ENCODE measurements at places on chromosomes 1 and 21.

GRCh38 chr1:237227476-237227875 lies 185.5 kb downstream of the RYR2 start:
- no peak for DNase-seq

DNA sequence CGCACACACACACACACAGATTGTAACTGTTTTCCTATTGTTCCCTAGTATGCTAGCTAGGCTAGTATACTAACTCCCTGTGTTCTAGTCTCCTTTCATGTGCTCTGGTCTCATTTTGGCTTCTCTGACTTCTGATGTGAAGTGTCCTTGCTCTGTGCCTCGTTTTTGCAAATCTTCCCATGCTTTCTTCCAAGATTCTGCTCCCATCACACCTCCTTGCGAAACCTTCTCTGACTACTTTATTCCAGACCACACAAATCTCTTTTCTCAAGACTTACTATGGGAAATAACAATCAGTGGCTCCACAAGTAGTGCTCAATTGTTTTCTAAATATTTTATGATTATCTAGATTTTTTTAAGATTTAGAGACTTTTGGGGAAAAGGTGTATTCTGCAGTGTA lies 10.3 kb downstream of the PRRX1 start:
- no peak for DNase-seq

- DNase-seq: no peak
Observed at GRCh38 chr1:234686035-234686434, 76.1 kb upstream of the IRF2BP2 start.

- peak; percentile 94 for DNase-seq
Observed at GRCh38 chr1:229507951-229508822, at the start of gene NUP133. Gene NUP133 (minus strand): TSS chr1:229508341. CDS start chr1:229508249, 92 bp downstream.

DNA sequence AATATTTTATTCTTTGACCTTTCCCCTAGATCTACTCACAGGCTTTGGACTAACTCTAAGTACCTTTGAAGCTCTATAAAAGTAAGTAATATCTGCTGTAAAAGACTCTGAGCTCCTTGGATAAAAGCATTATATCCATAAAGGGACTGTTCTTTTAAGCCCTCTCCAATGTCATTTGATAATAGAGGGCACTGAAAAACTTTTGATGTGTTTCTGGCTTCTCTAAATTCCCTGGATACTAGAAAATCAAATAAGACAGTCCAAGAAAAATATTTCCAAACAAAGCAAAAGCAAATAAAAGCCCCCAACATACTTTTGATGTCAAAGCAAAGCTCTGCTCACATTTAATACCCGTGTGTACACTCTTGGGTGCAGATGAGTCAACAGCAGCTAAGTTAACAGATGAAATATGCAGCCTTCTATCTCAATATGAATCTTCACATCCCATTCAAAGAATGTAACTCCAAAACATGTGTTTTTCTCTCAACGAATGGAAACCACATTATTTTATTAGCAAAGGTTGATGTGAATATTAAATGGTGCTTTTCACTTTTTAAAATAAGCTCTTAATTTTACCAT lies 230.3 kb downstream of the CENPF start:
- DNase-seq: no peak

GRCh38 chr1:211699059-211699458 lies 23.6 kb upstream of the NEK2 start:
- DNase-seq: no peak

- DNase-seq: no peak
Observed at GRCh38 chr1:183877053-183877720, 72.3 kb downstream of the RGL1 start.

DNA sequence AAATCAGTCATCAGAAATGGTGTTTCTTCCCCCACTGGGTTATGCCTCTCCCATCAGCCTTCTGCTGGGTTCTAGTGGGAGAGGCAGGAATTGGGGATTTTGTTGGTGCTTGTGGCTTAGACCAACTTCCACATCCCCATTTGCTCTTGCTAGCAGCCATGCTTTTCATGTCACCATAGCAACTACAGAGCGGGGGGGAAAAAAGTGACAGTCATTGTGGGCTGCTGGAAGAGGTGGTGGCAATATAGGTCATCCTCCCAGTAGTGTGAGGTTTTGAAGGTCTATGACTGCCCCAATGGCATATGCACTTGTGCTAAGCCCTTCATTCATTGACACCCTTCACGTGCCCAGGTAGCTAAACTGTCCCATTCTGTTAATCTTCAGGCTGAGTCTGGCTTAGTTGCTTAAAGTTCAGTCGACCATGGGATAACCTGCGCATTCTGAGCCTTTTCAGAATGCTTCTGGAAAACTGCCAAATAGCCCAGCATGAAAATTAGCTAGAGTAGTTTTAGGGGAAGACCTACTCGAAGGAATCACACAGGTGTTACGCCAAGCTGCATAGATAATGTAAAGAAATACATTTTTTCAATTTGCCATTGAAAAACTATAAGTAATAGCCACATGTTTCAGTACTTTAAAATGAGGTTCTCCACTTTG lies 53.7 kb upstream of the ZNF326 start:
- no peak for DNase-seq

- no peak for DNase-seq
Observed at GRCh38 chr1:7373876-7374562, 397.1 kb upstream of the VAMP3 start.

- DNase-seq: no peak
Observed at GRCh38 chr1:239976130-239976968, 115.3 kb upstream of the FMN2 start.

GRCh38 chr1:29043274-29043965 lies 80.3 kb downstream of the TMEM200B start:
- DNase-seq: no peak

GRCh38 chr21:32914424-32915039 lies 111.2 kb upstream of the OLIG2 start:
- DNase-seq: no peak

- no peak for DNase-seq
Observed at GRCh38 chr1:180888870-180889269, 23.8 kb upstream of the KIAA1614 start.

- no peak for DNase-seq
Observed at GRCh38 chr1:87953121-87953520, 624.4 kb downstream of the LMO4 start.

DNA sequence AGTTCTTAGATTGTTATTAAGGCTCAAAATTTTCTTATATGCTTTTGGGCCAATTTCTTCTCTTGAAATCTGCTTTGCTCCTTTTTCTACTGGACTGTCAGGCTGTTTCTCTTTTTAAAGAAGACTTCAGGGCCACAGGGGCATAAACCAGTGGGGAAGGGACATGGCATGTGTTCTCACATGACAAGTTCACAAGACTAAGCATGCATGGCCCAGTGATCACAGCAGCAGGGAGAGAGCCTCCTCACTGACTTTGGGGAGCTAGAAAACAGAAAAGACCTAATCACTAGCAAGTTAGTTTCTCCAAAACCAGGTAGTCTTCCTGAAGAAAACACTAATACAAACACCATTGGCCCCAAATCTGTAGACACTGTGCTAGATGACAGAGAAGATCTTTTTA lies 64.8 kb downstream of the RAB3GAP2 start:
- no peak for DNase-seq

DNA sequence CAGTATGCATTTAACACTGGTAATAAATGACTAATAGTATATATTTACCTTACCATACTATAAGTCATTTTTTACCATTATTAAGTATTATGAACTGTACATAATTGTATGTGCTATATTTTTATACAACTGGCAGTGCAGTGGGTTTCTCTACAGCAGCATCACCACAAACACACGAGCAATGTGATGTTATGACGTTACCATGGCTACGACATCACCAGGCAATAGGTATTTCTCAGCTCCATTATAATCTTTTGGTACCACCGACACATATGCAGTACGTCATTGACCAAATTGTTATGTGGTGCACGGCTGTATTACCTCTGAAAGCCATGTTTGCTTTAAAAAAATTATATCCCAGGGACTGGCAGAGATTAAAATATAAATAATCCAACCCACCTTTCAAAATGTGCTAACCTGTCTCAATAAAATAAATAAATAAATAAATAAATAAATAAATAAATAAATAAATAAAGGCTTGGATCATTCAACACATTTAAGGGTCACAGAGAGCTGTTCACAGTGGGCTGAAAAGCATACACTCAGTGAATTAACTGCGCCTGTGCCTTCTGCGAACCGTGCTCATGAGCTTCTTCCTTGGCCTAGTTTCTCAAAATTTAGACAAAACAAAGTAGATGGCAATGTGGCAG lies 121.4 kb upstream of the SLC35F3 start:
- DNase-seq: no peak

- no peak for DNase-seq
Observed at GRCh38 chr1:168697356-168698126, 31.5 kb downstream of the DPT start.

GRCh38 chr1:59718064-59718988 lies 96.4 kb upstream of the HOOK1 start:
- DNase-seq: no peak

DNA sequence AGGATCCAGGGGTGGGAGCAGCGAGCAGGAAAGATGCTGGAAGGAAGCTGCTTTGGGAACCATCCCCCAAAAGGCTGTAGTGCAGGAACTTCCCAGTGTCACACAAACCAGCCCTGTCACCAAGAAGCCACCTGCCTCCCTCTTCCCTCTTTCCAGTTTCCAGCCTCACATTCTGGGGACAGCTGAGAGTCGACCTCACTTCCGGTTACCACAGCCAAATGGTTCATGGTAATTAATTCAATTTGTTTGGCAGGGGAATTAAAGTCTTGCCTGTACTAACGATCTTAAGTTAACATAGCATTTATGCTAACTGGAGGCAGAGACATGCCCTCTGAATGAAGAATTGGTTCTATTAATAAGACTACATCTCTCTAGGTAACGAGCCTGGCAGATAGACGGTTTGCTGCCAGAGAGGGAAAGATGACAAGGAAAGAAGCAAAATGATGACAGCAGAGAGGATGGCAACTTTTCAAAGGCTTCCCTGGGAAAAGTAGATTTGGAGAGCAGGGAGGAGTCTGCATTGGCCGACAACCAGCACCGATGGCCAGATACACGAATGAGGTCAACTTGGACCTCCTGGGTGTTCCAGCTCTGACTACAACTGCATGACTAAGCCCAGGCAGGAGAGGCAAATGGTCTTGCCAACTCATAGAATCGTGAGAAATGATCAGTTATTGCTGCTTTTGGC lies 64.1 kb downstream of the TMCO4 start:
- no peak for DNase-seq

DNA sequence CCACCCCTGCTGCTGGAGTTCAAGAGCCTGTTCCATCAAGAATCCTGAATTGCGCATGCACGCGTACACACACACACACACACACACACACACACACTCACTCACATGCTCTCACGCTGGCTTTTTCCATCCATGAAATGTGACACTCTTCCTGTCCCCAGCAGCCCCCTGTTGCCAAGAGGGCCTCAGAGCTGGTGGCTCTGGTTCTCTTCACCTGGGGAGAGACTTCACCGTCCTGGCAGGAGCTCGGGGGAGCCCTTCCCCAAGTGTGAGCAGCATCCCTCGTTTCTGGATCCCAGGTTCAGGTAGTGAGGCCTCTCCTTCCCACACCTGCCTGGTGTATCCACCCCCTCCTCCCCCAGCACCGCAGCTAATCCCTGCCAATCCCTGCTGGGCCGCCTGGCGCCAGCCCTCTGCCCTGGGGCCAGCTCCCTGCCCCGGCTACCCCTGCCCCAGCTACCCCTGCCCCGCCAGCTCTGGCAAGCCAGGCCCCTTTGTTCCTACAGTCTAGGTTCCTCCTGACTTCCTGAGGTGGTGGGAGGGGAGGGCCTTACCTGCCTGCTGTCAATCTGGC lies 9.9 kb downstream of the PLOD1 start:
- no peak for DNase-seq

- DNase-seq: no peak
Observed at GRCh38 chr1:21725748-21726392, 56.7 kb upstream of the RAP1GAP start.

Data from stimulated activated CD4-positive, alpha-beta T cell treated with anti-CD3 and anti-CD28 coated beads, Interleukin-15, amount 100 ng/mL, for 1 hour (primary cell).